Cerebellar nuclear complex (tissue), 1 donor: ENCODE measurements at places on chromosomes 6 and 20.

- no peak for DNase-seq
These were observed 68.6 kb upstream of the PRSS16 start for GRCh38 chr6:27178860-27179259.

GRCh38 chr6:41505122-41506049, 40.8 kb upstream of the FOXP4 start:
- no peak for DNase-seq

DNA sequence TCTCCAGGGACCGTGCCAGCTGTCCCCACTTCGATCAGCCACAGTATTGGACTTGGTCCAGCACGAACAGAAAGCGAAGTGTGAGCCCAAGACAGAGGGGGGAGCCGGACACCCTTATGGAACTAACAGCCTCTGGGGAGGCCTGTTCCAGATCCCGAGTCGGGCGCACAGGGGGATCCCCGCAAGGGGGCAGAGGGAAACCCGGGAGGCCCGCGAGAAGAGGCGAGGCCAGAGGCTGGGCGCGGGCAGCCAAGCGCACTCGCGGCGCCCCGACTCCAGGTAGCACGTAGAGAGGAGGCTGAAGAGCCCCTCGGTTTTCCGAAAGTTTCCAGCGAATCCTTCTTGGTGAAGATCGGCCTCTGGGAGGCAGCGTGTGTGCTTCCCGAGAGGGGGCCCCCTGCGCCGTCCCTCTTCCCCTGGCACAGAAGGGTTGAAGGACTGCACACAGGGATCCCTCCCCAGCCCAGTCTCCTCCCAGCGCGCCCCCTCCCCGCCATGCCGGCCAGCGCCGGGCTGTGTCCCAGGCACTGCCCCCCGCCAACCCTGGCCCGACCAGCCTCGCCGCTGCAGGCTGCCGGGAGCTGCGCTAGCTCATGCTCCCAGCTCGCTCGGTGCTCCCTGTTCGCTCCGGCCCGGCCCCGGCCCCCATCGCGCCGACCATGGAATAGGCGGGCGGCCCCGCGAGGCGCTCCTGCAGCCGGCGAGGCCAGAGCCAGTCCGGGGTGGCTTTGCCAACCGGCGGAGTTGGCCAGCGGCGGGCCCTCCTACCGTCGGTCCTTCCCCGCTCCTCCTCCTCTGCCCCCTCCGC, 577 bp upstream of the SLC24A3 start:
- DNase-seq: no peak

DNA sequence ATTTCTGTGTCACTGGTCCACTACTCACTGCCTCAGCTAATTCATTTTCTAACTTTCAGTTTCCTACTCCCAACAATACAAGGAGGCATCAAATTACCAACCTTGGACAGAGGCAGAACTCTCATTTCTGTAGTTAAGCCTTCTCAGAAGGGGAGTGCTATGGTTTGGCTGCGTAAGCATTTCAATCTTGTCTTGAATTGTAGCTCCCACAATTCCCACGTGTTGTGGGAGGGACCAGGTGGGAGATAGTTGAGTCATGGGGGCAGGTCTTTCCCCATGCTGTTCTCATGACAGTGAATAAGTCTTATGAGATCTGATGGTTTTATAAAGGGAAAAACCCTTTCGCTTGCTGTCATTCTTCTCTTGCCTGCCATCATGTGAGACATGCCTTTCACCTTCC, 22.9 kb downstream of the HLA-DRA start:
- DNase-seq: no peak

GRCh38 chr6:90044182-90044832, 150.0 kb downstream of the GJA10 start:
- no peak for DNase-seq

GRCh38 chr6:142459271-142459670, 157.5 kb downstream of the ADGRG6 start:
- no peak for DNase-seq

DNA sequence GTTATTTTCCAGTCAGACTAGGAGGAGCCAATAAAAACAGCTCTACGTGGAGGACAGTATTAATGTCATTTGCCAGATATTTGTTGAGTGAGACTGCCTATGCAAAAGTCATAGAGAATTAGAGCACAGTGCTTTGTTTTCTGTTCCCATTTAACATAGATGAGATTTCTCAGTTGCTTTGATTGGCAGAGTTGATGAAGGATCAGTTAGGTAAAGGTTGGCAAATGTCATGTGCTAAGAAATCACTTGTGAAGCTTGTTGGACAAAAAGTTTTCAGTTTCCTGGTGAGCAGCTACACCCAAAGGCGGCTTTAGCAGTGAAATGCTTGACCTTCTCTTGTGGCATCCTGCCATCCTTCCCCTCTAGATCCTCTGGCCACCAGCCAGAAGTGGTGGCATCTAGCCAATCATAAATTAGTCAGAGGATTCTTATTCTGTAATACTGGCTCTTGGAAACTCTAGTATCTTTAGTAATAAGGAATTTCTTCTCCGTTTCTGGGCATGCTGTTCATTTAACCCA, 37.0 kb downstream of the BCKDHB start:
- no peak for DNase-seq

DNA sequence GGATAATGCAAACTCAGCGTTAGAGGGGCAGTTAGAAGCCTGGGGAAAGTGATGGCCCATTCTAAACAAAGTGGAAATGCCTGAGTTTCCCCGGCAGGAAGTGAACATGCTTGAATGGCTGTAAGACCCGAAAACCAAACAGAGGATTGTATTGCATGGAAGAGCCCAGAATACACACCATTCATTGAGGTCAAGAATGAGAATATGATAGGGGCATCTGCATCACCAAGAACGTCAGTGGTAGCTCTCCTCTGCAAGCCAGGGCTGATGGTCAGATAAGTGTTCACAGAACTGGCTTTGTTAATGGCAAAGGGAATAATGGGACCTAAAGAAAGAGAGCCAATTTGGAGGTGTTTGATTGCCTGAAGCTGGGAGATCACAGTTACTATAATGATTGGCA, 663.4 kb downstream of the KHDRBS2 start:
- DNase-seq: no peak

GRCh38 chr20:47241345-47241781, 115.1 kb downstream of the ZMYND8 start:
- no peak for DNase-seq

DNA sequence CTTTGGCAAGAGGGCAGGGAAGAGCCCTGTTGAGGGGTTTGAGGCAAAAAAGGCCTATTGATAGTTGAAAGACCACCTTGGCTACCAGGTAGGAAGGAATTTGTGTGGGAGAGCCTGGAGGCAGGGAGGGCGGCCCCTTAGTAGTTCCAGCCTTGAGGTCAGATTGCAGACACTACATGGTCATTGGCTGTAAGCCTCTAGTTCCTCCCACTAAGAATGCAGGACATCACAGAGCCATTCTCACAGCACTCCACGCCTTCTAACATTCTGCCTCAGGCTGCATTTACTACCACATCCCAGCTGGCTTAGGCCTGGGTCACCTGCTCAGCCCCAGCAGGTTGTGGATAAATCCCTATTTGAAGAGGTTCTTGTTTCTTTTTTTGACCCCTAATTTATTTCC, 91.0 kb upstream of the SNX9 start:
- no peak for DNase-seq

GRCh38 chr6:30821862-30822784, 62.2 kb upstream of the DDR1 start:
- no peak for DNase-seq

- DNase-seq: no peak
These were observed 28.6 kb upstream of the CCN2 start for GRCh38 chr6:131979515-131980337.

GRCh38 chr20:49515586-49515985, 33.1 kb upstream of the KCNB1 start:
- DNase-seq: no peak

GRCh38 chr6:15872241-15873103, 209.6 kb upstream of the DTNBP1 start:
- no peak for DNase-seq

DNA sequence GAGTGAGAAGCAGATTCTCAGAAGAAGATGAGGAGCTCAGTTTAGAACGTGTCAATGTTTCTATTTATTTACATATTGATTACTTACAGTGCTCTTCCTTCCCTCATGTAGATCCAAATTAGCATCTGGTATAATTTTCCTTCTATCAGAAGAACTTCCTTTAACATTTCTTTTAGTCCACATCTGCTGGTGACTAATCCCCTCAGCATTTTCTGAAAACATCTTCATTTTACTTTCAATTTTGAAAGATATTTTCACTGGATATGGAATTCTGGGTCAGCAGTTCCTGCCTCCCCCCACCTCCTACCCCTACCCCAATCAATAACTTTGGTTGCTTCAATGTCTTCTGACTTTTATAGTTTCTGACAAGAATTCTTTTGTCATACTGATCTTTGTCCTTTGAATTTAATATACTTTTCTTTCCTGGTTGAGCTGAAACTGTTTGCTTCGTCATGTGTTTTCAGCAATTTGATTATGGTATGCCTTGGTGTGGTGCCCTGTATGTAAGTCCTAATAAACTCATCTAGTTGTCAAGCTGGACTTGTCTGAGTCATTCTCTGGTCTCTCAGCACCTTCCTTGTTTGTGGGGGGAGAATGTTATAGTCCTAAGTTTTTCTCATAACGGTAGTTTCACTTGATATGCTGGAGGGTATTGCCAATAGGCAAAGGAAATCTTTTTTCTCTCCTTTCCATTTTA, 57.0 kb downstream of the SMPDL3A start:
- DNase-seq: no peak

DNA sequence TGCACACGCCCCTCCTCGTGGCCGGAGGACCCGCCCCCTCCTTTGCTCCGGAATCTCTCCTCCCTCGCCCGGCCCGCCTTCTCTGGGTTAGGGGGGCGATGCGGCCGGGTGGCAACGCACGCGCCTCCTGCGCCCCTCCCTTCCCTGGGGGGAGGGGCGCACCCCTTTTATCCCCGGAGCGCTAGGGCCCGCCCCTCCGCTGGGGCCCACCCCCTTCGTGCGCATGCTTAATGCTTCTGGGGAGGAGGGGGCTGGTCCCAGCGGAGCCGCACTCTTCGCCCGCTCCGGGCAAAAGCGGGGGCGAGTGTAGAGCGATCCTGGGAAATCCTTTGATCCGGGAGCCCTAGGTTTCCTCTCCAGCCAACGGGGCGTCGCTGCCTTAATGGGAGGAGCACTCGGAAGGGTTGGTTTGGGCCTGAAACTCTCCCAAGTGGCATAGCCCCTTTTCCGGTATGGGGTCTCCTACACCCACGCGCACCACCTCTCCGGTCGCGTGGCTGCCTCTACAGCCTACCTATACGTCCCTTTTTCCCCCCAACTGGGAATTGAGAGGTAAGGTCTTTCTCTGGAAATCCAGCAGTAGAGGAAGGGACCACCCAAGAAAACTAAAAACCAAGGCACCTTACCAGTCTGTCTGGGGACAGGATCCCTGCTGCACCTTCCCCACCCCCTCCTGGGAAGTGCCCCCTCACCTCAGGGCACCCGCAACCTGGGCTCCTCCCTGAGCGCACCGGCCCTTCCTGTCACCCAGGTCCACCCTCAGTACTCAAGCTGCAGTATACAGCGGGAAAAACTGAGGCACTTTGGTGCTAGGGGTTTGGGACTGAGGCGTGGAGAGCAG, 2.1 kb downstream of the SOX12 start:
- peak; percentile 19 for DNase-seq

DNA sequence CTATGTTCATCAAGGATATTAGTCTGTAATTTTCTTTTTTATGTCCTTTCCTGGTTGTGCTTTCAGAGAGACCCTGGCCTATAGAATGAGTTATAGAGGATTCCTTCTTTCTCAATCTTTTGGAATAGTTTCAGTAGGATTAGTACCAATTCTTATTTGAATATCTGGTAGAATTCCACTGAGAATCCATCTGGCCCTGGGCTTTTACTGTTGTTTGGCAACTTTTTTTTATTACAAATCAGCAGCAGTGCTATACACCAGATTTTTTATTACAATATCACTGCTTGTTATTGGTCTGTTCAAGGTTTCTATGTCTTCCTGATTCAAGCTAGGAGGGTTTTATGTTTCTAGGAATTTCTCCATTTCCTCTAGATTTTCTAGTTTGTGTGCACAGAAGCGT, 50.0 kb upstream of the NRSN1 start:
- DNase-seq: no peak

- no peak for DNase-seq
These were observed 476.8 kb upstream of the AGPAT4 start for GRCh38 chr6:161750686-161751085.

- no peak for DNase-seq
These were observed 6.8 kb upstream of the MAPK13 start for GRCh38 chr6:36123270-36124139.

- no peak for DNase-seq
These were observed 72.5 kb upstream of the SULF2 start for GRCh38 chr20:47857569-47858464.

- no peak for DNase-seq
These were observed 262.8 kb upstream of the TAB2 start for GRCh38 chr6:149054559-149055194.

- DNase-seq: no peak
These were observed 27.3 kb upstream of the SLC9A8 start for GRCh38 chr20:49785149-49785851.

GRCh38 chr6:19805129-19805481, 32.1 kb upstream of the ID4 start:
- no peak for DNase-seq

DNA sequence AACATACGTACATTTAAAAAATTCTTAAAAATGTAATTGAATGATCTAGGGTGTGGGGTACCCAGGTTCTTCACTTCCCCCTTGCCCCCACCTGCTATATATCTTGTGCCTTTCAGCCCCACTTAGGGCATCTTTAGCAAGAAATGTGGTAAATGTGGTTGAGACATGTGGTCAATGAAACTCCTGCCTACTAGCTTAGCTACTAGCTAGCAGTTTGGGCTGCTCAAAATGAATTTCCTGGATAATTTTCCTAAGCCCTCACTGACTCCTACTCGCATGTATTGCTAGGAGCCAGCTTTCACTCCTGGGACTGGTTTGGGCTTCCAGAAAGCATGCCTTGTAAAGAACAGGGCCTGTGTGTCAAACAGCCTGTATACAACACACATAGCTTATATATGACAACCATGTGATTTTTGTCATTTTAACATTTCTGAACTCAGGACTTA, 257.3 kb downstream of the ATXN1 start:
- no peak for DNase-seq

DNA sequence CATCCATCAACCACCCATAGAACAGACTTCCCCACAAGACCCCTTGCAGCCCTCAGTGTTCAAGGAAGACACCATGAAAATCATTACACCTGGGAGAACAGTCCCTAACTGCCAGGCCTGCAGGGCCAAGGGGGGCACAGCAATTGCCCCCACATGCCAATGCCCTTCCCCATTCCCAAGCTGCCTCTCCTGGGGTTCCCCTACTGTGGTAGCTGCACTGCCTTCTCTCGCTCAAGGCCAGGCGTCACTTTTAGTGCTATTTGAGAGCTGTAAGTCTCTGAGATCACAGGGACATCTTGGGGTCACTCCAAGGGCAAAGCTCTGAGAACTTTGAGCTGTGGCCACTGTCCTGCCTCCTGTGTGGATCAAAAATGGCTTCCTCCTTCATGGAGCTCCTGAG, 6.0 kb upstream of the ACSS1 start:
- no peak for DNase-seq
